ENCODE measurements at places on chromosomes 11 and 22.

DNA sequence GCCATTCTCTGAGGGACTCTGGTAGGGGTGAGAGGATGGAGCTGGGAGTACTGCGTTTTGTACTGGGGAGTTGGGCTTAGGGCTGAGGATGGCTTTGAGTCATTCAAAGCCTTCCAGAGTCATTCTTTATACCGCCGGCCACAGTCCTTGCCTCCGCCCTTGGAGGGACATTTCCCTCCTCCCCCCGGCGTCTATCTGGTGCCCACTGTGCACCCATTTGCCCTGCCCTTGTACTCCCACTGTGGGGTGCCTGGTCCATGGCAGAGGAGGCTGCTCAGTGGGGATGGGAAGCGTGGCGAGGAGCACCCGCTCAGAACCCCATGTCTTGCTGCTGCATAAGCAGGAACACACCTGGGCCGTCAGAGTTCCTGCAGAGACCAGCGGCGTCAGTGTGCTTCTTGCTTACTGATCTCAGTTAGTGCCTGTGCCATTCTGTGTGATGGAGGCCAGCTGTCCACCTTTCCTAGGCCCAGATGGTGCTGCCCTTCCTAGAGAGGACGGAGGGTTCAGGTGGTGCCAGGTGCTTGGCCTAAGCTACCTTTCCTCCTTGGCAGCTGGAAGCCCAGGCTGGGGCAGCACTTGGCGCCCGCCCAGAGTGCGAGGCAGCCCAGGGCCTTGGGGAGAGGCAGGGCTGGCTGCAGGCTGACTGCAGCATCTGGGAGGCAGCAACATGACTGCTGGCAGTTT is 23.3 kb upstream of the TMEM191C start:
- DNase-seq = no peak

DNA sequence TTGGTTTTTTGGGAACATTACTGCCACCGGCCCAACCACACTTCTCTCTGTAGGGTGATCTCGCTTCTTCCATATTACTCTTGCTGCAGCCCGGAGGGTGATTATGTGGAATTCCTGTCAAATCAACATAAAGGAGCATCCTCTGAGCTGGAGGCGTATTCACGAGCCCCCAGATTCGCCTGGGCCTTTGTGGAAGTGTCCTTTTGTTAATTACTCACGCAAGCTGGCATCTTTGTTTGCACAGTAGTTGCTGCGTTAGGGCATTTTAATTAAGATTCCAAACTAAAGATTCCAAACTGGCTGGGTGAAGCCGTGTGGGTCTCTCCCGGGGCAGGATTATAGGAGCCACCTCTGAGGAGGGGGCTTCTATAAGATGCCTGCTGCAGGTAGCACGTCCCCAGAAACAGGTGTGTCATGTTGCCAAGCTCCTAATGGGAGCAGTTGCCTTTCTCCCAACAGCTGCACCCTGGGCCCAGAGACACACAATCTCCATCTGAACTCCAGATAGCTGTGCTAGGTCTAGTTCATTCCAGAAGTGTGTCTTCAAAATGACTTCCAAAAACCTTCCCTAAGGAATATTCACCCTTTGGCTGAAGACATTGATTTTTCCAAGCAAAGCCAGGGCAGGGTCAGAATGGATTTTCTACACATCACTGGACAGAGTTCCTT is 40.9 kb downstream of the SHISAL1 start:
- DNase-seq = no peak

DNA sequence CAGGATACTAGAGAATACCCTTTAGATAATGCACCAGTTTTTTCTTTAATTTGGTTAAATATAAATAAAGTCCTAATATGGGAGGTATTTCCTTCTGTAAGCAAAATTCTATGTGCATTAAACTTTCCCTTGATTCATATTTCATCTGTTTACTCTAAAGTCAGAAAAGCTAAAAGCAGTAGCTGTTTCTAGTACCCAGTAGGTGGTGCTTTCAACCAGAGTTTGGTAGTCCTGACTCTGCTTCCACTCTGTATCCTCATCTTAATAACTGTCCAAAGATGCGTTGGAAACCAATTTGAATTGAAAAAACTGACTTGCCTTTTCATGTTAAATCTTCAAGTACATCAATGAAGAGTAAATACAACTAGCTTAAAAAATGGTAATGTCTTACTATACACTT is 1065.2 kb downstream of the JRKL start:
- DNase-seq = no peak

DNA sequence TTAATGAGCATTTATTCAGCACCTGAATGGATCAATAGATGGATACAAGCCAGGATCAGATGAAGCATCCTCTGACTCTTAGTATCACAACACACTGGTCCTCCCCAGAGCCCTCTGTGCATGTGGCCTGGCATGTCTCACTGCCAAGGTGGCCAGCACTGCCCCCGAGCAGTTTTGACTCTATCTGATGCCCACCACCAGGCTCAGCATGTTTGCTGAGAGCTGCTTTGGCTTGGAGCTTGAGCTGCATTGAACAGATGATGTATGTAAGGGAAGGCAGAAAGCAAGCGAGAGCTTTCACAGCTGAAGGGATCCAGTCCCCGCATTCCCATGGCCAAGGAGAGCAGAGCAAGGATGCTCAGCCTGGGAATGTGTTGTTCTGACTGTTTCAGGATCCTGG is 320.3 kb downstream of the BUD13 start:
- DNase-seq = no peak

DNA sequence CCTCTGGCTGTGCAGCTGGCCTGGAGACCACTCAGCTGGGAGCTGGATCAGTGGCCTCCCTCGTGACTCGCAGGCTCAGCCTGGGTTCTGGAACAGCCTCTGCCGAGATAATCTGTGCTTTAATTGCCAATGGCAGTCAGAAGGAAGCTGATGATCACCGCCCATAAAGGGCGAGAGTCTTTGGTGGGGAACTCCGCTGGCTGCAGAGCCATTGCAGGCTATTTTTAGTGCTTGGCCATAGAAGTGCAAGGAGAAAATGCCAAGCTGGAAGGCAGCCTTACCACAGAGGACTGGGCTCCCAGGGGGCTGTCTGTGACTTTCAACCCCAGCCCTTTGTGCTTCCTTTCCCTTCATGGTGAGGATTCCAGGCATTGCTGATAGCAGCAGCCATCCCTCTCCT is 62.2 kb upstream of the TENM4 start:
- DNase-seq = no peak

DNA sequence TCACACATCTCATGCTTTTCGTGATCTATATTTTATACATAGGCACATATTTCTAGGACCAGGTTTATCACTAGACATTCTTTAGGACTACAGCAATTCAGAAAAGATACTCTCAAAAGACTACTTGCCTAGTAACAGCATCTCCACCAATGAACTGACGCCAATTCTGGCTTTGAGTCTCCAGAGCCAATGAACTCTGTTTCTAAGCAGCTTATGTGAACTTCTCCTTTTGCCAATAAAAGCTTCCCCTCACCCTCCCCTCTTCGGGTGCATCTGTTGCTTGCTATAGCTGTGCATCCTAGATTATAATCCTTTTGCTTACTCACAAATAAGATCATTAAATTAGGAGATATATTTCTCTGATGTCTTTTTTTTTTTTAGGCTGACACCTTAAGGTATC is 11.4 kb upstream of the ANKK1 start:
- no peak for DNase-seq

GRCh38 chr11:37704791-37705190 is 1106.8 kb upstream of the RAG2 start:
- no peak for DNase-seq

- no peak for DNase-seq
Observed at GRCh38 chr11:134413826-134414731, 2.0 kb upstream of the B3GAT1 start.

GRCh38 chr11:105937331-105937730 is 84.7 kb downstream of the MSANTD4 start:
- no peak for DNase-seq

- DNase-seq = peak; percentile 80
Observed at GRCh38 chr22:38788021-38788816, 5.7 kb downstream of the DNAL4 start.
